ENCODE measurements at places on chromosomes 4 and X.

- no peak for DNase-seq
These were observed 41.1 kb downstream of the AFF1 start for GRCh38 chr4:86975927-86976326.

- DNase-seq = no peak
These were observed 169.9 kb upstream of the HAND2 start for GRCh38 chr4:173699841-173700475.

- no peak for DNase-seq
These were observed 412.1 kb upstream of the GRIA3 start for GRCh38 chrX:122771933-122772332.

DNA sequence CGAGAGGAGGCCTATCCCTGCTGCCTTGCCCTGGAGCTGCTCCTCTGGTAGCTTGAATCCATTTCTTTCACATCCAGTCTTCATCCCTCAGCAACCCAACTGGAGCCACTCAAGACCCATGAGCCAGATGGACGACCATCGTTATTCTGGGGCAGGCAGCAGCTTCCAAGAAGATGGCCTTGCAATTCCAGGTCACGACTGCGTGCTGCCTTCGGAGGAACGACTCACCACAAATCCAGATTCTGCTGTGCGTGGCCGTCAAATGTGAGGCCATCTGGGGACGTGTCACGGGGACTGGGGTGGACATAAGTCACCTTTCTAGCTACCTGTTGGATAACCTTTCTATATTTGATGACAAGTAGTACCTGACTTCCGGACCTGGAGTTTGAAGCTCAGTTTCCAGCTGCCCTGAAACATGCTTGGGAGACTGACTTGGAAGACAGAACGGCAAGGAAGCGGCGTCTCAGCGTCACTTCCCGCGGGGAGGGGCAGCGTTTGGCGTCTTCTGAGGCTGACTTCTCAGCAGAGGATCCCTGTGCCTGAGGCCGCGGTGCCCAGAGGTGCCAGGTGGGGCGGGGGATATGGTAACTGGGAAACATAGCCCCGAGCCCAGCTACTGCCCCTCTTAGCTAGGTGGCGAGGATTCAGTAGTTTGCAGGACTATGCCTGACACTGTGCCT lies 11.7 kb upstream of the TMEM271 start:
- no peak for DNase-seq

DNA sequence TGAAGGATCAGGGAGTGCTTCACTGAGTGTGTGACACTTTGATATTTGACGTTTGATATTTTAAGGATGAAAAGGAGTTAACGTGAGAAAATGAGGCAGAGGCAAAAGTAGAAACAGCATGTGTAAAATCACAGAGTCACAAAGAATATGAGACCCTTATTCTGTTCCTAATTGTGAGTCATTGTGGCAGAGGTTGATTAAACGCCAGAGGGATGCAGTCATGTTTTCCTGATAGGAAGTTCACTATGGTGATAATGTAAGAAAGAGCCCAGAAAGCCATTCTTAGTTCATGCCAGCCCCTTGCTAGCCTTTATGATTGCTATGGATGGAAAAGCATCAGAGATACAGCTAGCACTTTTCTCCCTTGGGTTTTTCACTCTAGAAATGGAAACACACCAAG lies 33.5 kb upstream of the IGSF1 start:
- DNase-seq = no peak

DNA sequence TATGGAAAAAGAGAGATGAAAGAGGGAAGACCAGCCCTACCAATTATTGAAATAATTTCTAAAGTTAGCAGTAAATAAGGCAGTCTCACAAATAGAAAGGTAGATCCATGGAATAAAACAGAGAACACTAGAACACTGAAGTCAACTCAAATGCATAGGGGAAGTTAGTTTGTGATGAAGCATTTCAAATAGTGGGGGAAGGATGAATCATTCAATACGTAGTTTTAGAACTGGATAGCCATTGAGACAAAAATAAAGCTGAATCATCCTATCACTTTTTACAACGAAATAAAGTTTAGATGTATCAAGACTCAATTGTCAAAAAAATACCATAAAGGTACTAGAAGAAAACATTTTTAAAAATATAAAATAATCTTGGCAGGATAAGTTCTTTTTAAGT lies 143.2 kb upstream of the DGKK start:
- DNase-seq = no peak

- DNase-seq = no peak
These were observed 111.2 kb upstream of the TECRL start for GRCh38 chr4:64520421-64520820.

DNA sequence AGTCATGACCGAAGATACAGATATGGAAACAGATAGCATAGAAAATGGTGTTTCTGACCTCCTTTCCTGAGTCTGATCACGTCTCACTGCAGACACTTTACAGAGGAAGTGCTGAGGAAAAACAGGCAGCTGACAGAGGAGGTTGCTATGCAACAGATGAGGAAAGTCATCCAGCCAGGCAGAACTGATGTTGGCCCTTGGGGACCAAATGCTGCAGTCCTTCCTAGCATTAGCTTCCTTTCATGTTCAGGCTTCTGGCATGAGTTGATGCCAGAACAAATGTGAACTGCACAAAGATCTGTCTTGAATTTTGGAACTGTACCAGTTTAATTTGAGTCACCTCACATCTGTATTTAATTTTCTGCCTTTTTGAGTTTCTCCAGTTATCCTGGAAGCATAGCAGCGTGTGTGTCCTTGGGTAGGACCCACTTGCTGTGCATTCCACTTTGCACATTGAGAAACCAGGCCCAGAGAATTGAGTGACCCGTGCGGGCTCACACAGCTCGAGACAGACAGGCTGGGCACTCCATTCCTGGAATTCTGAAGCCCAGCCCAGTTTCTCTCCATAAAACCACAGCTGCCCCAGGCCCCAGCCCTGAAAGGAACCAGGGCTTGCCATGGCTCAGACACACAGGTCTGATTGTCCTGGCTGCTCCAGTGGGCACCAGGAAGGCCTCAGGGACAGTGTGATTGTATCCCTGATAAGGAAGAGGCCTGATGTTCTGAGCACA lies 1.4 kb upstream of the MAGED1 start:
- peak; percentile 41 for DNase-seq

DNA sequence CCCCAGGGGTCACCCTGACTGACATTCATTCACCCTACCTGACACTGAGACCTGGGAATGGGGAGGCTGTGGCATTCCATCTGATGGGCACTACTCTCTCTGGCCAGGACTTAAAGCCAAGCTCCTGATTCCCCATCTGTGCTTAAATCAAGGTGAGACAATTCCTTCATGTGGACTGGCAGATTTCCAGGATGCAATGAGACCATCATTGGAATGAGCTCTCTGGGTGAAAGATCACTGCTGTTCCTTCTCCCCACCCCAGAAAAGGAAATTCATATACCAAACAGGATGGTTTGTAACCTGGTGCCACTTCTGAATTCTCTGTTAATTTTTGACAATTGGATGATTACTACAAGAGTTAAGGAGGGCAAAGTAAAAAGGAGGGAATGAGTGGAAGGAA lies 354.8 kb downstream of the MID1IP1 start:
- no peak for DNase-seq

All from mesendoderm (in vitro differentiated cells).